Stimulated activated CD8-positive, alpha-beta memory T cell treated with anti-CD3 and anti-CD28 coated beads, Interleukin-7, amount 100 ng/mL, for 48 hours (primary cell): ENCODE measurements at places on chromosomes 2 and 18.

DNA sequence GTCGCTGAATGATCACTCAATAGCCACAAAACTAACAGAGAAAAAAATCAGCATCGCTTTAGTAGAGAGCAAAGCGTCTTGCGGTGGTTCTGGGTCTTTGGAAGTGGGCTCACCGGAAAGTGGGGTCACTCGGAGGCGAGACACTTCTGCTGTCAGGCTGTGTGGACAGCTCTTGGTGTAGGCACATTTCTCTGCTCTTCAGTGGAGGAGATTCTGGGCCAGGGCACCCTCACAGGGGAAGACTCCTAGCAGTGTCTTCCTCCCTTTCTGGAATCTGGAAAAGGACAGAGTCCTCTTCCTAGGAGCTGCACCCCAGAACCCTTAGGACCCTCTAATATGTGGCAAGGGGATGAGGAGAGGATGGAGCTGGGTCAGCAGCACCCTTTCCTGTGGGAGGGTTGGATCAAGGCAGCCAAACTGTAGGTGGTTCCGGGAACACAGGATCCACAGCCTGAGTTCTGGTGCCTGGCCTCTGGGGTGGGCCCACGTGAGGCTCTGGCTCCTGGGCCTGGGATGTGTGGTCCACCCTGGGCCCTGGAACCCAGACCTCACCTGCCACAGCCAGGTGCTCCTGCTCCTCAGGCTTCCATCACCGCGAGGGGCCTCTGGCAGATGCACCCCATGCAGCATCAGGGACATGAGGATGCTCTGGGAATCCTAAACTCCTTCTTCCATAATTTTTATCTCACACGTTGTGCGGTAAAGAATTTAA, 25.1 kb downstream of the GPR35 start:
- no peak for DNase-seq

- no peak for DNase-seq
Observed at GRCh38 chr2:65122313-65122712, 7.6 kb downstream of the RAB1A start.

DNA sequence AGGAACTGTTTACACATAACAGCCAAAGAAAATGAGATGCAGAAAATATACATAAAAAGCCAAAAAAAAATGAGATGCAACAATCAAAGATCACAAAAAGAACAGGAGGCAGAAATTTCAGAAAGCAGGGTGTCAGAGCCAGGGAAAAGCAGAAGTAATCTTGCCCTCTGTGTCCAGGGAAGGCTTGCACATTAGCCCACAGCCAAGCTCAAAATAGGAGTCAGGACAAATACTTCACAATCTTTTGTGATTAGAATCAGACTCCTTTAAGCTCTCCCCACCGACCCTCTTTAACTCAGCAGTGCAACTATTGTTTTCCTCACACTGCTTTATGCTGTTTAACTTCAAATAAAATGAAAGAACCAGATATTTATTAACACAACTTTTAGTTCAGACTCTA, 34.6 kb downstream of the IAH1 start:
- no peak for DNase-seq

DNA sequence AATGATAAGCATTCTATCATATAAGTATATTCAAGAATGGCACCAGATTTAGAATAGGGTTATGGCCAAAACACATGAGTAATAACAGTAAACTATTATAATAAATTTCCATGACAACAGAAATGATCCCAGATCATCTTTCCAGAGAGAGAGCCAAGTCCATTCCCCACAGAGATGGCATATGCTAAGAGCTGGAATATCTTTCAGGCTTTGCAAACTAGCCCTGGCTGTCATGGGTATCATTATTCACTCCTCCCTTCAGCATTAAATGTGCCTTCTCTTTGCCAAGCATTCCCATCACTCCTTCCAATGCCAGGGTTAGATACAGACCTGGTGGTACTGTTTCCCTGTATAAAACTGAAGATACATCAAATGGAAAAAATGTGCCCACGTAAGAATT, 10.9 kb downstream of the FEZ2 start:
- DNase-seq = no peak

GRCh38 chr2:231523451-231524285, 6.6 kb downstream of the NMUR1 start:
- DNase-seq = no peak

DNA sequence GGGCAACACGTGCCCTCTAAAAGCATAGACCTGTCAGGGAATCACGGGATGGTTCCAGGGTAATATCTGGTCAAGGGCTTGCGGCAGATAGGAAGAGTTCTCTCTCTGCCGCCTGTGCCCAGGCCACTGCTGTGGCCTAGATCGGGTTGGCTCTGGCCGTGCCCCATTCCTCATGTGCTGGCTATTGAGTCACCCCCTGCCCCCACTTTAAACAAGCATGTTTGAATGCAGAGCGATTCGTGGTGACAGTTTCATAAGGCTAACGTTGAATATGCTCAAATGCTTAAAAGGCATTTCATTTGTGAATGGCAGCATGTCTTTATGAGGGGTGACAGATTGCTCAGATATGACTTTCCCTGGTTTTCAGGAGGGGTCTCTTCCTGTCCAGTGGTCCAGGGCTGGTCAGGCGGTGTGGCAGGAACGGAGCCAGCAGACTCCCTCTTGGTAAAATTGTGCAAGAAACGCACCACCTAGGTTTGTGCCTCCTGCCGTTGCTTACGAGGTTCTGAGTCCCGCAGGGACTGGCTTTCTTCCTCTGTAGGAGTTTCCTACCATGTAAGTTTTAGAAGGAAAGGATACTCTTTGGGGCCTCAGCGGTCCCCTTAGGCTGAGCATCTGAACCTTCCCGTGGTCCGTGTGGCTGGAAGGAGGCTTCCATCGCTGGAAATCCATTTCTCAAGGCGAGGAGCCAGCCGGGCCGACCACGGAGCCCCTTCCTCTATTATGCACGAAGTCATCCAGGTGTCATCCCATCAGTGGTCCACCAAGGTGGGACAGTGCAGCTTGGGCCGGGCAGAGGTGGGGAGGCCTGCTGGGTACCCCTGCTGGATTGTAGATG, 50.2 kb downstream of the AGAP1 start:
- DNase-seq = no peak

- DNase-seq = no peak
Observed at GRCh38 chr2:99988599-99988998, 153.8 kb downstream of the AFF3 start.
